Omental fat pad (tissue), 4 donors: ENCODE measurements at places on chromosomes 7 and 10. TPM values are rescaled to one million over a fixed set of nuclear protein-coding genes. Genes with fewer than 3 reads are reported as not detected.

- no peak for DNase-seq
Measured at GRCh38 chr7:122438006-122438405, 133.5 kb upstream of the FEZF1 start.

DNA sequence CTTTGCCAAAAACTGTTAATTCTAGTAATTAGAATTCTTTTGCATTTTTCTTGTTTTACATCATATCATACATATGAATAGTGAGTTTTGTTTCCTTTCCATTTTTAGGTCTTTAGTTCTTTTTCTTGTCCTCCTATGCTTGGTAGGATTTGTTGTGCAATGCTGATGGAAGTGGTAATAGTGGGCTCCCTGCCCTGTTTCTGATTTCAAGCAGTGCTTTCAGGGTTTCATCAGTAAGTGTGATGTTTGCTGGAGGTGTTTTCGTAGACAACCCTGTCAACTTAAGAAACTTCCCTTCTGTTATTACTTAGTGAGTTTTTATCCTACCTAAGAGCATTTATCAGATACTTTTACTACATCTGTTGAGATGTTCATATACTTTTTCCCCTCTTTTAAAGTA, 50.5 kb downstream of the CSGALNACT2 start:
- DNase-seq, result no peak

GRCh38 chr10:18236756-18237155, 96.5 kb downstream of the CACNB2 start:
- no peak for DNase-seq

GRCh38 chr10:93435621-93436397, 46.3 kb downstream of the MYOF start:
- DNase-seq, result no peak

- no peak for DNase-seq
Measured at GRCh38 chr7:130896051-130896881, 162.3 kb upstream of the KLF14 start.

- no peak for DNase-seq
Measured at GRCh38 chr7:140568021-140568813, 72.4 kb downstream of the DENND2A start.

DNA sequence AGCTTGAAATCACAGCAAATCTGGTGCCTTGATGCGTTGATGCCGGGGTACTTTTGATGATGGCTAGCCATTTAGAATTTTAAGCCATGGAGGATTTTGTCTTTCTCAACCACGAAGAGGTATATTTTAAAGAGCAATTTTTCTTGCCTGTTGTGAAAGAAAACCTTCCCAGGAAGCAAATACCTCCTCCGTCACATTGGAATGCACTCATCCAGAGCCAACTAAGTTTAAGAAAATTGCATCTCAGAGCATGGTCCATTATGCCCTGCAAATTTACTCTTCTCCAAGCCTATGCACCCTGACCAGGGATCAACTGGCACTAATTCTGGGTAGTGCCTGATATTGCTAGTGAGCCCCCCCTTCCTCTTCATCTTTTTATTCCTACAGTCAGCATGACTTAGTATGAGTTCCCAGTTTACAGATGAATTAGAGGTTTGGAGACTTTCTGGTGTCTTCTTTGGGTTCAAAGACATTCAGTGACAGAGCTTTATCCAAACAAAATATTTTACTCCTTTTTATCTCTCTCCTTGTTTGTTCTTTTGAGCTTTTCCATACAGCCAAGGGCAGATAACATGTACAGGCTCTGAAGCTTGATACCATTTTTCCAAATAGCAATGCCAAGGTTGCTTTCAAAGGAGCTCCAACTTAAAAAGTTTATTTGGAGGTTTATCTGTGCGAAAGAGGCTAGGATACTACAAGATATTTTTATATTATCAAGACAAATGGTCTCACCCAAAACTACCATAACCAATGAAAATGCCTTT, 56.6 kb upstream of the ANK3 start:
- DNase-seq, result no peak

- no peak for DNase-seq
Measured at GRCh38 chr10:62036186-62037081, 134.9 kb downstream of the ARID5B start.

GRCh38 chr10:68423522-68423921, 16.4 kb upstream of the RUFY2 start:
- no peak for DNase-seq

GRCh38 chr7:9149499-9150082, 716.2 kb downstream of the NXPH1 start:
- DNase-seq, result no peak

DNA sequence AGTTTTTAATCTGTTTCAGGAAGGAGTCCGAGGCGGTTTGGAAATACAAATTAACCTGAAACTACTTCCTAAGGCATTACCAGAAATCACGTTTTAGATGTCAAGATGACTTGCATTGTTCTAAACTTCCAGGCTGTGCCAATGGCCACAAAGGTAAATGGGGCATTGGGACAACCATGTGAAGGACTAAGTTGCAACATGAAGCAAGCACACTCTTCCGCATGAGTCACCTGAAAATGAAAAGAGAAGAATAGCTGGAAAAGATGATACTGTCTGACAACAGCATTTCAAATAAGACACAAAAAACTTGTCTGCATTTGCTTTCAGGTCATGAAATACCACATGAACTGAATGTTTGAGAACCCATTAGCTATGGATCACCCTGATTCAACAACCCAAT, 262.1 kb downstream of the AHR start:
- no peak for DNase-seq

DNA sequence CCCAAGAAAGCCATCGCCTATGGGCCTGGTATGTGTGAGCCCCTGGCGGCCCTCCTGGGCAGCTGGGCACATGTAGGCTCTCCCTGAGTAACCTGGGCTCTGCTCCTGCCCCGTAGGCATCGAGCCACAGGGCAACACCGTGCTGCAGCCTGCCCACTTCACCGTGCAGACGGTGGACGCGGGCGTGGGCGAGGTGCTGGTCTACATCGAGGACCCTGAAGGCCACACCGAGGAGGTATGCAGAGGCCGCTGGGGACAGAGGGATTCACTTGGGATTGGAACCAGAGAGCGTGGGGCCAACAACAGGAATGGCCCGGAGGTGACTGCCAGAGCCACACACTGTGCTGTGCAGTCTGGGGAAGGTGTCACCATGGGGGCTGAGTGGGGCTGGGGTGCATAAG, 7.3 kb downstream of the FLNC start:
- DNase-seq, result no peak

DNA sequence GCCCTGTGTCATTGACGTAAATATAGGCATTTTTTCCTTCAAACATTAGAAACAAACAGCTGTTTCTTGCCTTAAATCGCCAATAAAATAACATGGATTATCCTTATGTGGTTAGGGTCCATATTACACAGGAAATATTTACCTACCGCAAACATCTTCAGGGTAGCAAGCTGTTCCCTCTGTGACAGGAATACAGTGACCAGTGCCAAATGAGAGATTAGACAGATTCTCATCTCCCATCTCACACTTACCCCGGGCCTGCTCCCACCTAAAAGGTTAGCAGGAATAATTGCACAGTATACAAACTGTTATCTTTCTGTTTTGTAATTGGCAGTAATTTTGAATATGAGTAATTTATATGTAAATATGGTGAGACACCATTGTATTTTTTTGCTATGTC, 16.5 kb downstream of the MKI67 start:
- DNase-seq, result no peak

- DNase-seq, result no peak
Measured at GRCh38 chr10:131098416-131098952, 213.0 kb downstream of the TCERG1L start.

GRCh38 chr10:121974019-121974534, 940 bp downstream of the NSMCE4A start:
- DNase-seq, result no peak

DNA sequence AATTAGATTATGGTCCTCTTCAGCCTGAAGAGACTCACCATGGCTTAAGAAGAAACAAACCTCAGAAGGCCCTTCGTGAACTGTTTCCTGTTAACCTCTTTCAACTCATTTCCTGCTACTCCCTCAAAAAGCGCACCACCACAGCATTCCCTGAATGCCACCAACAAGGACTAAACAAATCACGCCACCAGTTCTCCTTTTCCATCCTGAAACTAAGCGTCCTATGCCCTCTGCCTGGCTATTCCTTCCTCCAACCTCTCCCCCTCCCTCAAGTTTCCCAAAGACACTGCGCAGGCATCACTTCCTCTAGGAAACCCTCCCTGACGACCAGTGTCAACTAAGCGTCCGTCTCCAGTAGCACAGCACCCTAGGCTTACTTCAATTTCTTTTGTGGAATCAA, 12.0 kb downstream of the YWHAG start:
- DNase-seq, result no peak

- no peak for DNase-seq
Measured at GRCh38 chr7:122975341-122975740, 20.2 kb downstream of the TAS2R16 start.

DNA sequence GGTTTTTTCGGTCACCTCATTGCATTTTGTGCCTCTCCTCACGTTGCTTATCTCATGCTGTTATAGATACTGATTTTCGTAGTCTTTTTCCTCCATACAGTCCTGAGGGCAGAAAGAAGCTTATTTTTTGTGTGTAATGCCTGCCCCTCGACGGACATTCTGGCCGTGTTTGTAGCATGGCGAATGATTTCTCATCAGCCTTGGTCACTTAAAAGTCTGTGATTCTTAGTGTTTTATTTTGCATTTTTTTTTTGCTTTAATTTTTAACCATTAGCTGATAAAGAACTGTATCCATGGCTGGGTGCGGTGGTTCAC, 469 bp upstream of the NOC3L start:
- no peak for DNase-seq

- no peak for DNase-seq
Measured at GRCh38 chr10:58724781-58725180, 212.1 kb downstream of the BICC1 start.

GRCh38 chr10:85642082-85642420, 724.5 kb downstream of the GRID1 start:
- DNase-seq, result no peak

- DNase-seq, result no peak
Measured at GRCh38 chr10:18500576-18500975, 150.8 kb downstream of the NSUN6 start.

- no peak for DNase-seq
Measured at GRCh38 chr7:15288741-15289140, 273.1 kb downstream of the AGMO start.

DNA sequence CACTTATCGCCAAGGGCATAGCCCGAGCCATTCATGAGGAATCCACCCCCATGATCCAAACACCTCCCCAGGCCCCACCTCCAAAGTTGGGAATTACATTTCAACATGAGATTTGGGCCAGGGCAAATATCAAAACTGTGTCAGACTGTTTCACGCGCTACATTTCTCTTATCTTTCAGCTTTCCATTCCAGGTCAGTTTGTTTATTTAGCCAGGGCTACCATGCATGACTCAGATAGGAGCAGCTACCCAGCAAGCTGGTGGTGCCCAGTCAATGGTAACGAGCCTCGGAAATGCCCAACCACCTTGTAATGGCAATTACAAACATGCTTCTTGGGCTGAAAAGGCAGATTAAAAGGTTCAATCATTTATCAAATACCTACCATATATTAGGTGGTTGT, 43.6 kb upstream of the BAMBI start:
- DNase-seq, result no peak

GRCh38 chr7:1669954-1670893, at the start of gene ELFN1:
TSS of gene ELFN1 (plus strand) at chr7:1670277. CDS start at chr7:1744597, 74,320 bp downstream.
- peak; percentile 21 for DNase-seq

DNA sequence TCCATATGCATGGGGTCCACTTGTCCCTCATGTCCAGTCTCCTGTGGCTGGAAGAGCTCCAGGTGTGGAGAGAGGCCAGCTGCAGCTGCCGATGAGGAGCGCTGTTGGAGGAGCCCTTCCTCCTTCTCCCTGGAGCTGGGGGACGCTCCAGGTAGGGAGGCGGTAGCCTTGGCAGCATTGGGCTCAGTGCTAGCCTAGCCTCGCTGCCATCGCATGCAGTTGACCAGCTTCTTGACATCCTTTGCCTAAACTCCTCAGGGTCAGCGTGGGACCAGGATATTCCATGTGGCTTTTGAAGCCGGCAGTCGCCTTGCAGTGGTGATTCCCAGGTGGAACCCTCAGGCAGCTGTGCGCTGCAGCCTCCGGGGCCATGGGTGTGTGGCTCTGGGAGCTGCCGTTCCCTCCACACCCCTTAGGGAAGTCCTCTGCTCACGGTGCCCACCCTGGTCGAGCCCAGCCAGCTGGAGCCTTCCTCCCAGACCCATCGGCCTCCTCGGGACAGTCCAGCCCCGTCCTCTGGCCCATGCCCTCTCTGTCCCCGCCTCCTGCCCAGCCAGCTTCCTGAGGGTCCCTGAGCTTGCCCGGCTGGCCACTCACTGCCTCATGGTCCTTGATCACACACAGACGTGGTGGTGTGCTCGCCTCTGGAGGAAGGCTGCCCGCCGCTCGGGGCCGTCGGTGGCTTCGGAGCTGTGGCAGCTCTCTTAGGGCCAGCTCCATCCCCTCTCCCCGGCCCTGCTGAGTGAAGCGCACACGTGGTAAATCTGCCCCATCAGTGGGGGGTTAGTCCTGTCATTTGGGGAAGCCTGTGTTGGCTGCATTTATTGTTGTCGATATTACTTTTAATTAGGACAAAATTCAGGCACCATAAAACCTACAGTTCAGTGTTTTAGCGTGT, 21.2 kb downstream of the INPP5A start:
- DNase-seq, result no peak

Gene TSPAN33
- 7.2 TPM for total RNA-seq

Gene CPN1
- not detected for total RNA-seq

Gene NOS3
- 29.4 TPM for total RNA-seq

Gene IDI2
- total RNA-seq, result not detected

Gene RARRES2
- 93.9 TPM for total RNA-seq

Gene SPDYE16
- total RNA-seq, result not detected
